ENCODE measurements at places on chromosomes 12 and 14. TPM values are rescaled to one million over a fixed set of nuclear protein-coding genes. Genes with fewer than 3 reads are reported as not detected.

- DNase-seq, result no peak
These were observed 11.9 kb upstream of the LRP1-AS start for GRCh38 chr12:57159311-57159710.

DPY19L2 gene
- not detected for total RNA-seq

GRCh38 chr12:53345486-53346188, 9.5 kb upstream of the SP7 start:
- DNase-seq, result no peak

DNA sequence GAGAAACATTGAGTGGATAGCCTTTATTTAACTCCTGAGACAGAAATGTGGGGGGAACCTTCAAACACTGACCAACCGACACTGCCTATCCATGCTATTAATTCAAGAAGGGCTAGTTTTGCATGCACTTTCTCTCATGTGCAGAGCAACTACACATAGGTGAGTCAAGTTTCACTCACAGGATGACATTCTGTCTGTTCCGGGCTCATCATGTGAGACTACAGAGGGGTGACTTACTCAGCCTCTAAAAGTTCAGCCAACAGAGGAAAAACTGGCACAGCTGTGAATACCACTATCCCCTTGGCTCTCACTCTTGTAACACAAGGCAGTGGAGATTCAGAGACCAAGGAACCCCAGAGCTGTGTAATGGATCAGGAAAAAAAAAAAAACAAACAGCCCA, 13.3 kb downstream of the BEST3 start:
- no peak for DNase-seq

DNA sequence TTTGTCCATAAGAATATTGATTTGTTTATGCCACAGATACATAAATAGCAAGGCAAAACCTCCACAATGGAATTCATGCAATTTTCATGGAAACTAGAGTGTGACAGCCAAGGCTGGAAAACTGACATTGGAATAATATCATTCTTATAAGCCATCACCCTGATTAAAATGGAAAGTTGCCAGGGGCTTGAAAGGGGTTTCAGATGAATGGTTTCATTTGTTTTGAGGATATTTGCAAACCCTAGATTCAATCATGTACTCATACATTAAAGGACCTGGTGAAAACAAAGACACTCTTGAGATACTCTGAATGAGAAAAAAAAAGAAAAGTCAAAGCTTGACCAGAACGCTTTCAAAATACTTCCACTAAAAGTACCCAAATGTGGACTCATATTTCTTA, 205.7 kb downstream of the DIO2 start:
- DNase-seq, result no peak
